Mammary epithelial cell (primary cell): ENCODE measurements at places on chromosomes 1 and 21. TPM values are rescaled to one million over a fixed set of nuclear protein-coding genes. Genes with fewer than 3 reads are reported as not detected.

- DNase-seq: no peak
Measured at GRCh38 chr1:202067188-202067974, 55.3 kb upstream of the GPR37L1 start.

DNA sequence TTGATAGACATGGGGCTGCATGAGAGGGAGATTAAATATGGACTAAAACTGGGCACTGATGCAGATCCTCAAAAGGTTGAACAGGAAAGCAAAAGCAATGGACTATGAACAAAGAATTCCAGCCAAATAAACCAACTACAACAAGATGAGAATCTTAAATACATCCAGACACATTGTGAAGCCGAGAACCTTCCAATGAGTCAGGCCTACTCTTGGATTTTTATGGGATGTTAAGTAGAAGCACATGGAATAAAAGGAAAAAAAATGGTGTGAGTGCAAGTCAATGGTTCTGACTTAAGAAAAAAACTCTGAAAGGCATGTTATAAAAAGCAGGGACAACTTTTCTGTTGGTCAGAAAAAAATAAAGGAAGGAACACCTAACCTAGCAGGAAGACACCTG, 227.2 kb downstream of the DPYD start:
- no peak for DNase-seq

DNA sequence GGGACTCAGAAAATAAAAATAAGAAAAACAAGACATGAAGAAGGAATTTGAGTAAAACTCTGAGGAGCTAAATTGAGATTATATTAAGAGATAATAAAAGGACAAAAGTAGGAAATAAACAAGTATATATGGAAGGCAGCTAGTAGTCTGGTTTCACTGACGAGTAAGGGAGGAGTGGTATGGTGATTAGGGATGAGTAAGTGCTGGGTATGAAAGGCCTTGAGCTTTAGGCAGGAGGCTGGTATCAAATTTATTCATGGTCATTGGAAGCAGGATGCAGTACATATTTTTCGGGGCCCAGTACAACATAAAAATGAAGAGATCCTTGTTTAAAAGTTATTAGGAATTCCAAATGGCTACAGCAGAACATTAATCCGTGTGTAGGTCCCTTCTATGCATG, 789.7 kb upstream of the PRMT6 start:
- DNase-seq: no peak

GRCh38 chr1:112542206-112542973, 33.6 kb downstream of the WNT2B start:
- no peak for DNase-seq

DNA sequence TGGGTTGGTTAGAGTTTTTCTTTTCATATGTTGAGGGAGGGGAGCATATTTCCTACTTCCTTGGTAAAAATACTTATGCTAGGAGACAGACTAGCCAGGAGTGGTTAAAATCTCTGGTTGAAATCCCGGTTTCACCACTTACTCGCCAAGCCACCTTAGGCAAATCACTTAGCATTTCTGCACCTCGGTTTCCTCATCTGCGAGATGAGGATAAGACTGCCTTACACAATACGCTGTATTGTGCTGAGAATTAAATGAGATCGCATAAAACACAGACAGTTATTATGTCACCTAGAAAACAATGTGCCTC, 1.4 kb downstream of the IFFO2 start:
- DNase-seq: peak; percentile 27

- no peak for DNase-seq
Measured at GRCh38 chr1:116232989-116233514, 121.9 kb downstream of the MAB21L3 start.

GRCh38 chr1:98766255-98766654, 104.7 kb downstream of the SNX7 start:
- no peak for DNase-seq

DNA sequence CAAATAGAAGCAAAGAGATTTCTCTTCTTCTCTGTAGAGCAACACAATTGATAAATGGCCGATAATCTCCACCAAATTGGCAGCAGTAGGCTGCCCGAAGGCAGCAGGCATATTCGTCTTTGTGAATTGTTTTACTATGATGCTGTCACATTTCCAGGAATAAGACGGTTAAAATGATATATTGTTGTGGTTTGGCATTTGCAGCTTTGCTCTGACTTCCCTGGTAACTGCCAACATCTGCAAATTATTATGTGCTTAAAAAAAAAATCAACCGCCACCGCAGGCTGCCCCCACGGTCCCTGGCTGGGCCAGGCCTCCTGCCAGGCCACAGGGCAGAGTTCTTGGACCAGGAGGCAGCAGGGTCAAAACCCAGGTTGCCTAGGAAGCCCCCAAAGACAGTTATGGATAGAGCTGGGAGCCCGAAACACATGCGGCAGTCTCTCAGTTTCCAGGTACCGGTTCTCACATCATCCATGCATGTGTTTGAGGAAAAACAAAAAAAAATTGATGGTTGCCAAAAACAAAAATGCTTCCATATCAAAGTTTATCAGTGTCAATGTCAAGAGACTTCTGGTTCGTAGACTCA, 179.3 kb downstream of the ETS2 start:
- peak; percentile 43 for DNase-seq

GRCh38 chr1:17963513-17963912, 144.1 kb upstream of the IGSF21 start:
- DNase-seq: no peak

DNA sequence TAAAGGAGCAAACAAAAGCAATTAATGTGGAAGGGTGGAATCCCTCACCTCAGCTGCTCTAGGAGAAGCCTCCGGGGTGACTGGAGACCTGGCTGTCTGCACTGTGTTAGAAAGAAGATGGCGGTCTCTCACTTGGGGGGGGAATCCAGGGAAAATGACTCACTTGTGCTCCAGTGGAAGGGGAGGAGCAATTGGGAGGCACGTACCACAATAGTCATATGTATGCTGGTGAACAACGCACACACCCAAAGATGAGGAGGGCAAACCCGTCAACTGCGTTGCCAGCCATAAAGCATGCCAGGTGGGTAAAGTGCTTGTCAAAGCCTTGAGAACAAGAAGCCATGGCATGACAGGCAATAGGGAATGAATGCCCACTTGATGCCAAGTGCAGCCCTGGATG, 22.1 kb downstream of the PLEKHA6 start:
- no peak for DNase-seq

- DNase-seq: no peak
Measured at GRCh38 chr1:3459940-3460671, 5.6 kb downstream of the ARHGEF16 start.

GRCh38 chr1:21909286-21909759, 27.8 kb downstream of the HSPG2 start:
- no peak for DNase-seq

DNA sequence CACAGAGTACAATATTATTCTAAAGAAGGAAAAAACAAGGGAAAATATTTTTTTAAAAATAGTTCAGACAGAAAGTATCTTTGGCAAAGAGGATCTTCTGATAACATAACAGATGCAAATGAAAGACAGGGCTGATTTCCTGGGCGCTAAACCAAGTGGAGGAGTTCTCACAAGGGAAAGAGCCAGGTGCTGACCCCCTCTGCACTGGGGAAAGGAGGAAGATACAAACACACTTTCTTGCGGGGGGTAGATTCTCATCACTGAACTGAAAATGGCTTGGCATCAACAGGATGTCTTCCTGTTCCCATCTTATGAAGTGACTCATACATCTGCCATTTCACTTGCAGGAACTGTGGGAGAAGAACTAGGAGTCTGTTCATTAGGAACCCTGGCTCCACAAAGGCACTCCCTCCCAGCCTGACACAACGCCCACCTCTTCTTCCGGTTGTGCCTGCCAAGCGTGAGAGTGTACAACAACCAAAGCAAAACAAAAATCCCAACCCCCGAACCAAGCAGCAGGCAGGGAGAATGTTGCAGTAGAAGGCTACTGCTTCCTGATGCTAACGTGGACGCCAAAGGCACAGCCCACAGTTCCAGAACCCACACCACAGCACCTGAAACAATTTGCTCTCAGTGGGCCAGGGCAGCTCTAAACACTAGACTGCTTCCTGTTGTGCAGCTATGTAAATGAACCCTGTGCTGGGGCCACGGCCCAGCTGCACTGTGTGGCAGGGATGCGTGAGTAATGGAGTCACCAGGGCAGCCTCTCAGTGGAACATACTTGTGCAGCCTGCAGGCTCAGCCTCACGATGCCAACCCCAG, 51.0 kb downstream of the GADD45A start:
- peak; percentile 88 for DNase-seq

HCN3 gene
- polyA plus RNA-seq: 3.0 TPM
